ENCODE measurements at places on chromosomes 16 and 17.
A peak's percentile ranks its signal among the peaks of the same experiment; 100 is the strongest.

- DNase-seq: no peak
Observed at GRCh38 chr17:1762233-1762900, 507 bp downstream of the SERPINF1 start.

GRCh38 chr17:77476931-77477805 lies 336.4 kb downstream of the SEC14L1 start:
- DNase-seq: peak; percentile 23

DNA sequence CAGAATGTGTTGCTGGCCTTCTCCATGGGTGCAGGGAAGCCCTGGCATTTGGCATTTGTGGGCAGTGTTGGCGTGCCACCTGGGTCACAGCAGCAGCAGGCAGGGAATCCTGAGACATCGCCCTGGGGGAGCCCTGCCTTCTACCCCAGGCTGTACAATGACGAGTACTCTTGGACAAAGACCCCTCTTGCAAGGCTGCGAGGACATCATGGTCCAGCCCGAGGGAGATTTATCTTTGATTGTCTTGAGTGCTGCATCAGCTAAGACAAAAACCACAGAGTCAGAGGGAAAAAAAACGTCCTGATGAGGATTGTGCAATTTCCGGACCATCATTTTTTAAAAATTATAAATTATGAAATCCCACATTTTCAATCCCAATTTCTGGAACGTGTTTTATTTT lies 3.7 kb downstream of the CRISPLD2 start:
- no peak for DNase-seq

DNA sequence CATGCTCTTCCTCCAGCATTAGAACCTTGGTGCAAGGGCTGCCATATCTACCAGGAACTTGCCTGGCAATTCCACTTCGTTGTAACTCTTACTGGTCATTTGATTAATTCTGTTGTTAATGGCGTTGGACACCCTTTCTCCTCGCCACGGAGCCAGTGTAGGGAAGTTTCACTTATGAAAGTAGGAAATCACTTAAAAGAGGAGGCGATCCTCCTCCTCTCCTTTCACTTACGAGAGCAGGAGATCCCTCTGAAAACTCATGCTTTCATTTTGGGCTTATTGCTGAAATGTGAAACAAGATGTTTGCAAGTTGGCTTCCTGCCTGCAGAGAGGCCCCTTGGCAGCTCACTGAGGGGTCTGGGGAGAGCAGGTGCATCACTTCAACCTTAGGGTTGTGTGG lies 226.0 kb downstream of the SNX29 start:
- no peak for DNase-seq

DNA sequence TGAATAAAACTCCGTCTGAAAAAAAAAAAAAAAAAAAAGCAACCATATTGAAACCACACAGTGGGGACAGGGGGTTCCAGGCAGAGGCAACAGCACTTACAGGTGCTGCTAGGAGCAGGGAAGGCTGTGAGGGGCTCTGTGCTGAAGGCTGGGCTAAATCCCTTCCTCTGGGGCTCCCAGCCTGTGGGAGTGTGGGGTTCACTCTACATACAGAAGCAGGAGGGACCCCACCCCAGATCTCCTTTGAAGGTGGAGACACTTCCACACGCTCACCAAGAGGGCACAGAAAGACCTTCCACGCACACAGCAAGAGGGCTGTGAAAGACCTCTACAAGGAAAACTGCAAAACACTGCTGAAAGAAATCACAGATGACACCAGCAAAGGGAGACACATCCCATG lies 53.9 kb downstream of the USP22 start:
- DNase-seq: no peak

GRCh38 chr17:73744411-73744810 lies 100.2 kb upstream of the SDK2 start:
- DNase-seq: no peak
